ENCODE measurements at places on chromosomes 3 and 15. TPM values are rescaled to one million over a fixed set of nuclear protein-coding genes. Genes with fewer than 3 reads are reported as not detected.

DNA sequence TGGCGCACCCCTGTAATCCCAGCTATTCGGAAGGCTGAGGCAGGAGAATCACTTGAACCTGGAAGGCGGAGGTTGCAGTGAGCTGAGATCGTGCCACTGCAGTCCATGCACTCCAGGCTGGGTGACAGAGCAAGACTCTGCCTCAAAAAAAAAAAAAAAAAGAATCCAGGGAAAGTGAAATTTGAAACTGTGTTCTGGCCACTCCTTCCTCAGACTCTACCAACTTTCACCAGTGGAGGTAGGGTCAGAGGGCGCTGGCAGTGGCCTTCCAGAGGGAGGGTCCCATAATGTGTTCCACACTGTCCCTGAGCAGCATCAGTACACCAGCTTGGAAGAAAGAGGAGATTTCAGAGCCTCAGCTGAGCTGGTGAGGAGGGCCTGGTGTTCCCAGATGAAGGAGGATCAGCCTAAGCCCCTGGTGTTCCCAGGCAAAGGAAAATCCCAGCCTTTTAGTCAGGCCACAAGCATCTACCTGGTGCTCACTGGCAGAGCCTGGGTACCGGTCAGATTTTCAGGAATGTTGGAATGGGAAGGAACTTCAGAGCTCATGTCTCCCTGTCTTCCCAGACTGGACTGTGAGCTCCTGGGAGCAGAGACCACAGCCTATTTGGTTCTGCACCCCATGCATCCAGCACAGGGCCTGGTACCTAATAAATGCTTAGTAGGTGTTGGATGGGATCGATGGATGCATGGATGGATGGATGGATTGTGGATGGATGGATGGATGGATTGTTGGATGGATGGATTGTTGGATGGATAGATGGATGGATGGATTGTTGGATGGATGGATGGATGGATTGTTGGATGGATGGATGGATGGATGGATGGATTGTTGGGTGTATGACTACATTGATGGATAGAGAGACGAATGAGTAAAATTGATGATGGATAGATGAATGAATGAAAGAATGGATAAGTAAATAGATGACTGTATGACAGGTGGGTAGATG is 117.9 kb downstream of the CORO2B start:
- H3K27me3 ChIP-seq, result no peaks in the 10 kb centered on the region
- DNase-seq, result no peak
- H3K4me3 ChIP-seq, result no peak overlapping the region
- H3K4me1 ChIP-seq, result no peaks in the 10 kb centered on the region

- H3K27ac ChIP-seq, result no peak overlapping the region
- H3K4me1 ChIP-seq, result no peaks in the 10 kb centered on the region
- no peak overlapping the region for H3K4me3 ChIP-seq
- DNase-seq, result no peak
- H3K27me3 ChIP-seq, result no peaks in the 10 kb centered on the region
- no peaks in the 10 kb centered on the region for H3K36me3 ChIP-seq
Measured at GRCh38 chr3:23885210-23885609, 31.6 kb downstream of the NKIRAS1 start.

DNA sequence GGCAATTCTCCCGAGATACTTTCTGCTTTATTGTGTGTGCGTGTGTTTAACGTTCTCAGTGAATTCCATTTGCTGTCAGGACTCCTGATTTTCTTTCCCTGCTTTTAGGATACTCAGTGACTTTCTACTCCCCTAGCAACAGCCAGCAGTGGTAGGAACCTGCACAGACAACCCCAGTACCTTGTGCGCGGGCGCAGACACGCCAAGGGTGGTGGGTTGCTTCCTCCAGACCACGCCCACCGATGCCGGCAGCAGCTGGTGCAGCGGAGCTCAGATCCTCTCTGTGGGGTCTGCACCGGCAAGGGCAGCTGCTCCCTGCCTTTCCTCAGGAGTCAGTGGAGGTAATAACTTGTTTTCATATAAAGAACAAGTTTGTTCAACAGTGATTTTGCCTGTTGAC is 225.1 kb upstream of the NDN start:
- H3K27me3 ChIP-seq, result no peaks in the 10 kb centered on the region
- no peak overlapping the region for H3K4me3 ChIP-seq
- H3K4me1 ChIP-seq, result no peaks in the 10 kb centered on the region
- no peaks in the 10 kb centered on the region for H3K36me3 ChIP-seq
- no peak for DNase-seq

DNA sequence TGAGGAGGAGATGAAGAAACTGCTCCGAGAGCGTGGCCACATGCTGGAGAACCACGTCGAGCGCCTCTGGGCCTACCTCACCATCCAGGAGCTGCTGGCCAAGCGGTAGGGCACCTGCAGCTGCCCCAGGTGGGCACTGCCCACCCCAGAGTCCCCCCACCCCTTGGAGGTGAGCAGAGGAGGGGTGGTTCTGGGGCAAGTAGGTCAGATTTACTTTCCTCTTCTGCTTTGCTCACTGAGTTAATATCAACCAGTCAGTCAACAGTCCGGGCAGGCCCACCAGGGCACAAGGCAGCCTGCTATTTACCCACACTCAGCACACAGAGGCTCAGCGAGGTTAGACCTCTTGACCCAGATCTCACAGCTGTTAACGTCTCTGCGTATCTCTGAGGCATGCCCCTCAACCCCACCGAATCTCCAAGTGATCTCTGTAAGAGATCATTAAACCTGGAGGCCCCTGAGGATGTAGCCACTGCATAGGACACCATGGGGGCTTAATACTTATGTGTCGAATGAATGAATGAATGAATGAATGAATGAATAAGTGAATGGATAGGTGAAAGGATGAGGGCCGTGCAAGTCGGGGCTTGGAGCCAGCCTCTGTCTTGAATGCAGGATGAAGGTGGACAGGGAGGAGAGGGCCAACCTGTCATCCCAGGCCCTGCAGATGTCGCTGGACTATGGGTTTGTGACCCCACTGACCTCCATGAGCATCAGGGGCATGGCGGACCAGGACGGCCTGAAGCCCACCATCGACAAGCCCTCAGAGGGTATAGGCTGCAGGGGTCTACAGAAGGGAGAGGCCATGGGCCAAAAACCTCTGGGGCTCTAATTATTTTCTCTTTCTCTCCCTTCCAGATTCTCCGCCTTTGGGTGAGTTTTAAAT is 8.0 kb upstream of the ITIH3 start:
- no peaks in the 10 kb centered on the region for H3K4me1 ChIP-seq
- no peaks in the 10 kb centered on the region for H3K27me3 ChIP-seq
- peak; percentile 20 for DNase-seq
- no peak overlapping the region for H3K4me3 ChIP-seq
- H3K27ac ChIP-seq, result no peak overlapping the region

- no peak for DNase-seq
- no peak overlapping the region for H3K4me3 ChIP-seq
- H3K27me3 ChIP-seq, result no peaks in the 10 kb centered on the region
- no peaks in the 10 kb centered on the region for H3K4me1 ChIP-seq
Measured at GRCh38 chr15:68783226-68784058, 37.3 kb downstream of the ANP32A start.

DNA sequence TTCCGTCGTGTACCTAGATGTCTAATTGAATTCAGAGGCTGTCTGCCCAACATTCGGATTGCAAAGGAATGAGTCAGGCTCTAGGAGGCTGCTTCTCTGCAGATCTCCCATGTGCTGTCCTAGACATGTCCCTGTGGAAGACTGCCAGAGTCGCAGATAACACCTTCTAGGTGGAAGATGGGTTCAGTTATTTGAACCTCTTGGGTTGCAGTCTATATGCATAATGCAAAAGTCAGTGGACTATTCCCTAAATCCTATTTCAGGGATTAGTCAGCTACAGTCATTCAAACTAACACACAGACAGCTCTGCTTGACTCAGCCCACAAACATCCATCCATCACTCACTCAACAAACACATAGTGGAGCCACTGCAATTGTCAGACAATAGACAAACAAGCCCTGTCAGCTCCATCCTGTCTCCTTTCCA is 300.0 kb upstream of the CTNNB1 start:
- no peak overlapping the region for H3K27ac ChIP-seq
- H3K4me1 ChIP-seq, result no peaks in the 10 kb centered on the region
- DNase-seq, result no peak
- H3K4me3 ChIP-seq, result no peak overlapping the region

DNA sequence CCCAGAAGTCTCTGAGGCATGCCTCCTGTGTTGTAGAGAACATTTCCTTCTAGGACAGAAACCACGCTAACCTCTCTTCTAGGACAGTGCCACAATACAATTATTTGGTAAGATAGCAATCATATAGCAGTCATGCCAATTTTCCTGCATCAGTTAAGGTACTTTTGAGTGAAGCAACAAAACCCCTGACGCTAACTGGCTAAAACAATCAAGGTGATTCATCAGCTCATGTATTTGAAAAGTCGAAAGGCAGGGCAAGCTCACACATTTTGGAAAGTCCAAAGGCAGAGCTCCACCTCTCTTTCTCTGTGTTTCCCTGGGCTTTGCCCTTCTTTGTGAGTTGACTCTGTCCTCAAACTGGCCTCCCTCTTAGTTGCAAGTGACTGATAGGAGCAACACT is 10.1 kb downstream of the TERC start:
- DNase-seq, result no peak
- H3K27ac ChIP-seq, result no peak overlapping the region
- H3K4me1 ChIP-seq, result no peaks in the 10 kb centered on the region
- H3K4me3 ChIP-seq, result no peak overlapping the region
- H3K36me3 ChIP-seq, result no peaks in the 10 kb centered on the region

PLSCR5 gene
- total RNA-seq, result not detected

ADAMTS9 gene
- total RNA-seq, result 50.6 TPM

MYO9A gene
- 128 TPM for total RNA-seq

WDR93 gene
- 0.80 TPM for total RNA-seq

GAP43 gene
- not detected for total RNA-seq

GOLGA8T gene
- total RNA-seq, result 0.15 TPM

ITIH1 gene
- 0.32 TPM for total RNA-seq

CFAP20DC gene
- 3.3 TPM for total RNA-seq

BFSP2 gene
- not detected for total RNA-seq

All from breast epithelium (tissue), 4 donors.